ENCODE measurements at places on chromosomes 3 and 15.

DNA sequence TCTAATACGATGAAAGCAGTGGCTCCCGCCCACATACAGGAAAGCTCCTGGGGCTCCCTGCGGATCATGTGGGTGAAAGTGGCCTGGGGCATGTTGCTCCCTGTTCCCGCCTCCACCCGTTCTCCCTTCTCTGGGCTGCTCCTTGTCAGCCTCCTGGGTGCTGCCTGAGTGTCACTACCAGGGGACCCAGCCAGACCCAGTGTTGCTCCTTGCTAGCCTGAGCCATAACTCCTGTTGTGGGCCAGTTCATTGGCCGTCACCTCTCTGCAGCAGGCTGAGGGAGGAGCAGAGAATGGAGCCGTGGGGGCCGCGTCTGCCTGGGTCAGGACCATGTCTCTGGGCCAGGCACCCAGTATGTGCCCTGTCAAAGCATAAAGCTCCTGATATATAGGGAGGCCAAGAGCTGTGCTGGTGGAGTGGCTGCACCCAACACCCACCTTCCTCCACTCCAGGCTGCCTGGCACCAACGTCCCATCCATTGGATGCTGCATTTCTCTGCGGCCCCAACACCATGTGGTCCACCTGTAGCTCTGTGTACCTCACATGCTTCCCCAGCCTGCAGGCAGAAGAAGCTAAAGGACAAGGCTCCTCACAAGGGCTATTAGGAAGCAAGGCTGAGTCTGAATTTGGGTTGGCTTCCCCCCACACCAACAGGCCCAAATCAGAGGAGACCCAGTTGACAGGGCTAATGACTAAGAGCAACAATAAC, 40.5 kb downstream of the KLF13 start:
- DNase-seq: no peak

DNA sequence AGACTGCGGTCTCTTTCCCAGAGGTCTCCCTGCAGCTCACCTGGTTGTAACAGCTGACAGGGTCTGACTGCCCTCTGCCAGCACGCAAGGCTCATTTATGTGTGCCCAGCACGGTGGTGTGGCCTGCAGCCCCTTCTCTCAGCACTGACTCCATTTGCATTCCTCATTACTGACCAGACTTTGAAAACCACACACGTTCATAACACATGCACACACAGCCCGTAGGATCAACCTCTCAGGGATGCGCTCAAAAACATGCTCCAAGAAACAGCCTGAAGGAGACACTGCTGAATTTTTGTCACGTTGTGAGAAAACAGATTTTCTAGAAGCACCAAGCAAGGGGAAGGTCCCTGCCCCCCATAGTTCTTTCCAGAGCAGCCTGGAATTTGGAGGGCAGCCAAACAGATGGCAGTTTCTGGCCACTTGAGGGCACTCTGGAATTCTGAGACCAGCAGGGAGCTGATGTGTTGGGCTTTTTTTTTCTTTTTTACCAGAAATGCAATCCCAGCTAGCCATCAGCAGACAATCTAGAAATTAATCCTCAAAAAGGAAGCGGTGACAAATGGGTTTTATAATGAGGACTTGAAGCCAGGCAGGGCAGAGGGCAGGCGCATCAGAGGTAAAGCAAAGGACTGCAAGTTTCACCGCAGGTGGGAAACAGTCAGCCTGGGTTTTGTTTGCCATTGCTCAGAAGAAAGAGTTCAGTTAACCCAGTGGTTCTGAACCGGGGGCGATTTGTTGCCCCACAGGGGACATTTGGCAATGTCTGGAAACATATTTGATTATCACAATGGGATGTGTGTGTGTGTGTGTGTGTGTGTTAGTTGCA, 170.5 kb upstream of the PROK2 start:
- peak; percentile 67 for DNase-seq

- DNase-seq: no peak
Measured at GRCh38 chr15:64163659-64164362, 989 bp upstream of the PPIB start.

DNA sequence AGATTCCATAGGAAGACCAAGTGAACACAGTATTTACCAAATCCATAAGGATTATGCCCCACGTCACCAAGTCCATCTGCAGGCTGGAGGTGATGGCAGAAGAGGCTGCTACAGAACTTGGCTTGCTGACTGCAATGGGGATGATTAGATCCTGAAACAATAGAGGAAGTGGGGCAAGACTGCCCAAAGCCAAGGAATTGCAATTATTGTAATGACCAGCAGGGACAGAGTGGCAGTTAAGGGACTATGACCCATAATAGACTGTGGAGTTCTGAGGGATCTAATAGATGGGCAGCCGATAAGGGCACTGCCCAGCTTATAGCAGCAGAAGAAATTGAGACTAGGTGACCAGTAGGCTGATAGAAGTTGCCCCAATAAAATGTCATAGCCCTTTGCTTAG, 108.4 kb downstream of the MINAR1 start:
- no peak for DNase-seq

- no peak for DNase-seq
Measured at GRCh38 chr15:71844916-71845315, 34.6 kb downstream of the NR2E3 start.

GRCh38 chr3:123620343-123620742, 35.5 kb upstream of the HACD2 start:
- DNase-seq: no peak

- DNase-seq: no peak
Measured at GRCh38 chr3:32384938-32385337, 6.7 kb upstream of the CMTM7 start.

GRCh38 chr3:126508564-126508964, 9.0 kb downstream of the UROC1 start:
- DNase-seq: no peak

DNA sequence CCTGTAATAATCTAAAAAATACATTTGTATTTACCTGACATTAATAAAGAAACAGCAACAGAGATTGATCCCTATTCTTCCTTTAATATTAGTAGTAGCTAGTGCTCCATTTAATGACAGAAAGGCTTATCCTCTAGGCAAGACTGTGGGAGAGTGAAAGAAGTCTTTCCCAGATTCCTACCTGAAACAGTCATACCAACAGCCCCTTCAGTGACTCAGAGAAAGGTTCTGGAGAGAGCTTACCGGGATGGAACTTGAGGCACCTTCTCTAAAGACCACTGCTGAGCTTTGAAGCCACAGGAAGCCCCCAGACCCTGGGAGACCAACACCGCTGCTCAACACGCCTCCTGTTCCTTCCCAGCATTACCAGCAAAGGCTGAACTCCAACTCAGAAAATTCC, 66.9 kb upstream of the FGF12 start:
- DNase-seq: no peak

DNA sequence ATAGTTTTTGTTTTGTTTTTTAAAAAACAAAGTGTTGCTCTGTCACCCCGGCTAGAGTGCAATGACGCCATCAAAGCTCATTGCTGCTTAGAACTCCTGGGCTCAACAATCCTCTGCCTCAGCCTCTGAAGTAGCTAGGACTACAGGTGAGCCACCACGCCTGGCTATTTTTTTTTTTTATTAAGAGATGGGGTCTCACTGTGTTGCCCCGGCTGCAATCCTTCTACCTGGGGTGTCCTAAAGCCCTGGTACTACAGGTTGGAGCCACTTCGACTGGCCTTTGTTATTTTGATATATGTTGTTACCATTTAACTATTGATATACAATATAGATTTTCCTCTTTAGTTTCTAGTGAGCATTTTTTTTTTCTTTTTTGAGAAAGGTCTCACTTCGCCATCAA, 2.6 kb downstream of the NGLY1 start:
- DNase-seq: no peak

- no peak for DNase-seq
Measured at GRCh38 chr15:34023907-34024306, 15.1 kb downstream of the AVEN start.

GRCh38 chr15:44698641-44699040, 12.5 kb downstream of the PATL2 start:
- DNase-seq: no peak

- DNase-seq: no peak
Measured at GRCh38 chr3:17656264-17656663, 86.2 kb downstream of the TBC1D5 start.

DNA sequence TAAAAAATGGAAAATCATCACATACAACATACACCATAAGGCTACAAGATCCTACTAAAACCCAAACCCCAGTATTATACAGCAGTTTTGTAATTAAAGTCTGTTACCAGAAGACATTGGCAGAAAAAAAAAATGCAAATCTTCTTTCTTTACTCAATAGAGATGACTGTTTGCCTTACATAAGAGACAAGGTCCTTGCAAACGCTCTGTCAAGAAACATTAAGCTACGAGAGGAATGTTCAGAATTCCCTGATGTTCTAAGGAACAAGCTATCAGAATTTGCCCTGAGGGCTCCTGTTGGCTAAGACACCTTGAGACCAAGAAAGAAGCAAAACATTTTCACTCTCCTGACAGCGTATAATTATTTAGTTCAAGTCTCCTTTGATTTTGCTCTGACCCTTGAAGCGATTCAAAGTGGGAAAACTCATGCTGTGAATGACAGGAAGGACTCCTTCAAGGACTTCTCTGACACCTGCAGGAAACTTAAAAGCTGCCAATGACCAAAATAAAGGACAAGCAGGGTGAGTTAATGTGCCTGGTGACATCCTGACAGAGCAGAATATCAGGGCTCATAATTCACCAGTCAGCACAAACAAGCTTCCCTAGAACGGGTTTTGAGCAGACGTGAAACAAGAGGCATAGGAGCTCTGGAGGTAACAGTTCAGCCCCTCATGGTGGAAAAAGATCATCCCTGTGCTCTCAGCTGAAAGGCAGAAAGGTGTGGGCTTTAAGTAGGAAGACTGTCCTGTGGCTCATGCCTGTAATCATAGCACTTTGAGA, 2.5 kb downstream of the SCAMP2 start:
- no peak for DNase-seq

- peak; percentile 72 for DNase-seq
Measured at GRCh38 chr3:100891033-100891432, 102.2 kb downstream of the ABI3BP start.

DNA sequence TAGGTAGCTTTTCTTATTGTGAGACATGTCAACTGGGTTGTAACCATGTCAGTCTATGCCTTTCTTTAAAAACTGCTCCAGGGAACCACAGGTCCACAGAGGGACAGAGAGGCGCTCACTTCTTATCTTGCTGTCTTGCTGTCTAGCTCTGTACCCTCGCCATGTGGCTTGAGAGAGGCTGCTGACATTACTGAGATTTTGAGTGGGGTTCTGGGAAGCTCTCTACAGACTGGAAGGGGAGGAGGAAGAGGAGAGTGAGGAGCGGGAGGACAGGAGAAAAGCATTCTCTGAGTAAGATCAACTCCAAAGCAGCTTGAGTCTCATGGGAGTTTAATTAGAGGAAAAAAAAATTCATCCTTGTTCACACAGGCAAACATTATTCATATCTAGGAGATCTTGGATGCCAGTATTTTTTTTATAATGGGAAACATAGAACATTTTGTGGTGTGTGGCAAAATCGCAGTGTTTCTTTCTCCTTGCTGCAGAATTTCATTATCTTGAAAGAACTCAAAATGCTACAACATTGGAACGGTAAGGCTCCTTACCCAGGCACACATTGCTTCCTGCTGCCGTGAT, 1037.0 kb upstream of the NR2F2 start:
- DNase-seq: no peak
